ENCODE measurements at places on chromosomes 1 and 21.

GRCh38 chr1:70353601-70354331 lies 756 bp downstream of the ANKRD13C start:
- DNase-seq = no peak

DNA sequence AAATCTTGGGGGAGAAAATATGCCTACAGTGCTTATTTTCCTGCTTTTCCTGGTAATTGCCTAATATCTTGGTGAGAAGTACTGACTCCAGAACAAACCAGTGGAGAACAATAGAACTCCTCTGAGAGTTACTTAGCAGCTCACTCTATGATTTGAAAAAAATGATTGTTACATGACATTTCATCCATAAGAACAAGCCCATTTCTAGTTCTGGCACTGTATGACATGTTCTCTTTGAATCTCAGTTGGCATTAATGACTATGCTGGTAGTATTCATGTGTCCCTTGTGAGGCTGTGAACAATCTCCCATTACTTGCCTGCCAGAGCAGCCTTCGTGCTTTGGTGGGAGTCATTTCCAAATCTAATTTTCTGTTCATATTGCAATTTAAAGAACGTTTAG lies 58.0 kb downstream of the CLIC4 start:
- no peak for DNase-seq

DNA sequence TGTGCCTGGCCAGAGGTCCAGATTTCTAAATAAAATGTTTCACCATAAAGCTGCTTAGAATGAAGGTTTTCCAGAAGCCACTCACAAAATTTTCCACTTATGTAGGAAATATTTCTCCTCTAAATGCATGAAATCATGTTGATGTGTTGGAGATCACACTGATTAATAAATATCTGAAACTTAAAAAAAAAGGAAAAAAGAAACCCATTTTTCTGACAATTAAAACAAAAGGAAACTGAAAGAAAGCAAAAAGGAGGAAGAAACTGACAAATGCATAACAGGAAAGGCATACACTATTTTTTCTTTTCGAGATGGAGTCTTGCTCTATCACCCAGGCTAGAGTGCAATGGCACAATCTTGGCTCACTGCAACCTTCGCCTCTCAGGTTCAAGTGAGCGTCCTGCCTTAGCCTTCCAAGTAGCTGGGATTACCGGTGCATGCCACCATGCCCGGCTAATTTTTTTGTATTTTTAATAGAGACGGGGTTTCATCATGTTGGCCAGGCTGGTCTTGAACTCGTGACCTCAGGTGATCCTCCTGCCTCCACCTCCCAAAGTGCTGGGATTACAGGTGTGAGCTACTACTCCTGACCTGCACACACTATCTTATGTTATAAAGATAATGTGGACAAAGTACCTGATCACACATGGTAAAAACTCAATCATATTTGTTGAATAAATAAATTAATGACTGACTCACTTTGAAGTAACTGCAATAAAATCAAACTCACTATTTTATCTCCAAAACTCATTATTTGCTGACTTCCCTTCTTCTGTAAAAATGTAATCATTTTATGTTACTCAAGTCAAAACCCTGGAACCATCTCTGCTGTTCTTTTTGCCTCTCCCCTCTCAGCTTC lies 149.8 kb upstream of the NR5A2 start:
- no peak for DNase-seq

- no peak for DNase-seq
Observed at GRCh38 chr21:45415188-45415942, 10.4 kb downstream of the COL18A1 start.

DNA sequence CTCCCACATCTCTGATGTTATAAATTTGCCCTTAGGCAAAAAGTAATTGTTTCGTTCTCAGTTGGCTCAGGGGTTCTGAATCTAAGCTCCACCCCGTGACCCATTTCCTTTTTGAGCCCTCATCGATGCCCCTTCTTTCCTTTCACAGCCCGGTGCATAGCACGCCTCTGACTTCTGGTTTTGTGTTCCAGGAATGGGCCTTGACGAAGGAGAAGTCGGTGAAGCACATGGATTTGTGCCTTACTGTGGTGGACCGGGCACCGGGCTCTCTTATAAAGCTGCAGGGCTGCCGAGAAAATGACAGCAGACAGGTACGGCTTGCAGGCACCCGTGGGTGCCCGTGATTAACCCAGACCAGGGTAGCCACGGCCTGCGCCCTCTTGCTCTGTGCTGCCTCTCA lies 151.9 kb downstream of the PGBD5 start:
- no peak for DNase-seq
